Activated T-helper 1 cell treated with anti-CD3 and anti-CD28 coated beads, Interleukin-2, amount 50 U/mL, for 16 hours (primary cell): ENCODE measurements at places on chromosomes 3 and 15.

DNA sequence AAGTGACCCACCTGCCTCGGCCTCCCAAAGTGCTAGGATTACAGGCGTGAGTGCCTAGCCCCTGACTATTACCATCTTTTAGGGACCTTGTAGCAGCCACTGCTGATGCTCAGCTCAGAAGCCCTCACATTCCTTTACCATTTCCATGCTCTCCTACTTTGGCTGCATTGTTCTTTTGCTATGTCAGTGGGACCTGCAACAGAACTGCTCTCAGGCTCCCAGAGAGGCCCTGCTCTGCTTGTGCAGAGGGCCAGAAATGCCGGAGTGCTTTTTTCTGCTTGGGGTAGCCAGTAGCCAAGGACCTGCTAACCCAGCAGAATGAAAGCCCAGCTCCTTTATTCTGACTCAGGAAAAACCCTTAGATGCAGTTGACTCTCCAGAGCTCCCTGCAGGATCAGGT, 18.3 kb upstream of the PROK2 start:
- DNase-seq, result no peak

- no peak for DNase-seq
Measured at GRCh38 chr3:17832016-17832415, 89.6 kb upstream of the TBC1D5 start.

GRCh38 chr3:192054881-192055280, 593.9 kb downstream of the PYDC2 start:
- no peak for DNase-seq

- no peak for DNase-seq
Measured at GRCh38 chr15:63800241-63800640, 33.5 kb downstream of the HERC1 start.

- no peak for DNase-seq
Measured at GRCh38 chr3:195558602-195559001, 15.5 kb upstream of the PPP1R2 start.
